Stimulated activated CD8-positive, alpha-beta memory T cell treated with anti-CD3 and anti-CD28 coated beads, Interleukin-2, amount 100 ng/mL, for 1 hour (primary cell): ENCODE measurements at places on chromosomes 16 and 17.

- DNase-seq: no peak
These were observed 304.7 kb downstream of the CA10 start for GRCh38 chr17:51853857-51854256.

DNA sequence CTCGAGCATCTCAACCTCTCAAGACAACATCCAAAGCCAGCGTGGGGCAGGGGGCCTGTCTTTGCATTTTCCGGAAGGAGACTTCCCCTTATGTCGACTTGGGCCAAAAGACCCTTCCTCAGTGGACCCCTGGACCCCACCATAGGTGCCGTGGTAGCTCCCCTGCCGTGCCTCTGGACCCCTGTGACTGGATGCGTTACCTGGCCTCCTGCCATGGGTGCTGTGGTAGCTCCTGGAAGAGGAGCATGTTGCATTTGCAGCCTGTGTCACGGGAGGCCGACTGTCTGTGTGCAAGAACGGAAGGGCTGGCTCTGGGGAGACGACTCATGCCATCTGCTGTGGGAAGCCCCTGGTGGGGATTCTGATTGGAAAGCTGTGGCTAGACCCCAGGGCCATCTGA is 130.1 kb downstream of the FOXL1 start:
- no peak for DNase-seq

GRCh38 chr16:73043828-73044467 is 4.0 kb downstream of the ZFHX3 start:
- no peak for DNase-seq

DNA sequence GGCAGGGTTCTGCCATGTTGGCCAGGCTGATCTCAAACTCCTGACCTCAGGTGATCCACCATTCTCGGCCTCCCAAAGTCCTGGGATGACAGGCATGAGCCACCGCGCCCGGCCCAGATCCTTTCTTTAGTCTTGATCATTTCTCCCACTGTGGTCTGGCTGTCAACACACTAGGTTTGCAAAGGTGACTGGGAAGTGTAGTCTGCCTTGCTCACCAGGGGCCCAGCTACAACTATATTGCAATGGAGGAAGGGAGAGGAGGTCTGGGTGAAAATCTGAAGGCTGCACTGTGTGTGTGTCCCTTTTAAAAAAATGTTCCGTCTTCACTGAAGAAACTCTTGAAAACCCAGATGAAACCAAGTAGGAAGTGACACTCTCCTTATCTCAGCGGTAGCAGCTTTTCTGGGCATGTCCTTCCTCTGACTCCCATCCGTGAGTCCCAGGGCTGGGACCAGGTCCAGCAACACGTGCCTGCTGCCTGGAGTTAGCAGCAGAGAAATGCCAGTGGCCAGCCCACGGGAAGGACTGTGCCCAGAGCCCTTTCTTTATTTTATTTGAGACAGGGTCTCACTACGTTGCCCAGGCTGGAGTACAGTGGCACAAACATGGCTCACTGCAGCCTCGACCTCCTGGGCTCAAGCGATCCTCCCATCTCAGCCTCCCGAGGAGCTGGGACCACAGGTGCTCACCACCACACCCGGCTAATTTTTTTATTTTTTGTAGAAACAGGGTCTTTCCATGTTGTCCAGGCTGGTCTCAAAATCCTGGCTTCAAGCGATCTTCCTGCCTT is 17.8 kb upstream of the KIF19 start:
- DNase-seq: no peak

- DNase-seq: no peak
These were observed 371.2 kb downstream of the NPIPA8 start for GRCh38 chr16:17965133-17965900.

- DNase-seq: no peak
These were observed 56.5 kb downstream of the RNF213 start for GRCh38 chr17:80316927-80317705.

DNA sequence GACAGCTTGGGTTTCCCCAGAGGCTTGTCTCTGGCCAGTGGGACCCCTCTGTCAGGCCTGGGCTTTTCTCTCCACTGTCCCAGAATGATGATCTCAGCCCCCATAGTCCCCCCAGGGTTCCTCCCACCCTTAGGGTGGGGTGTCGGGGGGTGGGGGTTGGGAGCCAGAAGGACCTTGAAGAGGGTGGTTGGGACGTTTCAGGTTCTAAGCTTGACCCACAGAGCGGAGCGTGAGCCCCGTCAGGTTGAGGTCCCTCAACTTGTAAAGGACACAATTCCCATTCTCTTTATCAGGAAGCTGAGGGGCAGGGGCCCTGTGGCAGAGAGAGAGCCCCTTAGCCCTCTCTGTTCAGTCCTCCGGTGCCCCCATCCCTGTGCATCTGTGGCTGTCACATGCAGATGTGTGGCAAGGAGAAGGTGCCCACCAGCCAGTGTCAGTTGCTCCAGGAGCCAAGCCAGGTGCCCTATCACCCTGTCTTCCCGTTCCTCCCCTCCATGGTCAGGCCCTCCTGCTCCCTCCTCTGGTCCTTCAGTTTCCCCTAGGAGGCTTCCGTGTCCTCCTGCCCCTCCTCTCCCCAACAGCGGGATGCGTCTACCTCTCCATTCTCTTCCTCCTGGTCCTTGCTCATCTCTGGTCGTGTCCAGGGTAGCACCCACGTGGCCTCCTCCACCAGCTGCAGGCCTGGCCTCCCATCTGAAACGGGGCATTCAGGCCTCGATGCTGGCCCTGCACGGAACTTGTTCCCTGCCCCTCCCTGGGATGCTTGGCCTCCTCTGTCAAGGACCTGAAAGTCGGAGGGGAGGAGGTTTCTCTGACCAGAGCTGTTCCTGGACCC is 1.5 kb upstream of the NTN3 start:
- DNase-seq: no peak

DNA sequence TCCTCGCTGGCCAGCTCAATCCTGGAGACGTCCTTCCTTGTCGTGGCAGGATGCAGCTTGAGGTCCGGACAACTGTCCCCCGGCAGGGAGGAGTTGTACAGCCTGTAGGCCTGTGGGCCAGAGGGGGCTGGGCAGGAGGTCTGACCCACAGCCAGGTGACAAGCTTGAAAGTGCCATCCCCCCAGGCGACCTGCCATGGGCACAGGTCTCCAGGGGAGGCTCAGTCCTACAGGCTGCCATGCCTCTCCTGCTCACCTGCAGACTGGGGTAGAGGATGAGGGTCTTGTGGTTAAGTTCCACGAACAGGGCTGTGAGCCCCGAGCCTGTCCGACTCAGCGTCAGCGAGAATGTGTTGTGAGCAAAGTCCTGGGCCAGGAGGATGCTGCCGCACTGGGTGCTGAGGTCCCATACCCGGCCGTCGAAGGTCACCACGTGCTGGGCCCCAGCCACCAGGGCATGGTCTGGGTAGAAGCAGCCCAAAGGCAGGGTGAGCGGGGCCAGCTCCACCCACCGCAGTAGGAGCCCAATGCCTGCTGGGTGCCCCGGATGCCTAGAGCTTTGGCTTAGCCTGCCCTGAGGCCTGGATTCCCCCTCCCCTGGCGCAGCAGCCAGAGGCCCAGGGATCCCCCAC is 39.8 kb downstream of the RMI2 start:
- DNase-seq: no peak

GRCh38 chr17:10613775-10614513 is 43.2 kb downstream of the MYH3 start:
- no peak for DNase-seq

DNA sequence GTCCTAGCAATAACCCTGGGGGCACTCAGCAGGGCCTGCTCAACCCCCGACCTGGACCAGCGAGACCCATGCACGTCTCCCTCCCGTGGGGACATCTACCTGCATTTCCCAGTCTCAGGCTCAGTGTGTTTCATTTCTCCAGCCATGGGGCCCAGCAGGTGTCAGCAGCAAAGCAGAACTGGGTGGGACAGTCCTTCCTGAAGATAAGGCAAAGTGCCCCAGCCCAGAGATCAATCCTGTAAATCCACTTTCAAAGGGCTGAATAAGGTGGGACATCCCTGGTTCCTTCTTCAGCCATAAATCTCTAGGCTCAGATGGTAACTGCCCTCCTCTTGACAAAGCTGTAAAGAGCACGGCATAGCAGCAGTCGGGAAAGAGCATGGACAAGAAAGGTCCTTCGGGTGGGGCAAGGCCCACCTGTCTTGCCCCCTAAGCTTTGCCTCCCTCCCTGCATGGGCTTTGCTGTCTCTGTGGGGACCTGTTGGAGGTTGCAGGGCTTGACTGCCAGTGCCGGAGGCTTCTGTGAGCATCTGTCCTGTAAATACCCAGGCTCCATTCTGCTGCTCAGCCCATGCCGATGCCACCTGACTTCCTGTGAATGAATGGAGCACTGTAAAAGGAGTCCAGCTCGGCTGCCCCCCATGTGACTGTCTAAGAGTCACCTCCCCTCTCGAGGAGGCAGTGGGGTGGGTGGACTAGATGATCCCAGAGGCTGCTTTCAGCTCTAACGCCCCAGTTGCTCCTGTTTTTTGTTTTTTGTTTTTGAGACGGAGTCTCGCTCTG is 84.8 kb upstream of the TBC1D3K start:
- DNase-seq: no peak

GRCh38 chr16:87185308-87185707 is 131.9 kb downstream of the C16orf95 start:
- DNase-seq: no peak

GRCh38 chr17:57898487-57899311 is 48.9 kb upstream of the MRPS23 start:
- no peak for DNase-seq

- DNase-seq: no peak
These were observed 5.5 kb downstream of the MRPL28 start for GRCh38 chr16:364595-365491.

GRCh38 chr16:79740252-79740651 is 139.7 kb upstream of the MAF start:
- no peak for DNase-seq

GRCh38 chr17:42522798-42523278 is 13.2 kb upstream of the NAGLU start:
- DNase-seq: no peak

DNA sequence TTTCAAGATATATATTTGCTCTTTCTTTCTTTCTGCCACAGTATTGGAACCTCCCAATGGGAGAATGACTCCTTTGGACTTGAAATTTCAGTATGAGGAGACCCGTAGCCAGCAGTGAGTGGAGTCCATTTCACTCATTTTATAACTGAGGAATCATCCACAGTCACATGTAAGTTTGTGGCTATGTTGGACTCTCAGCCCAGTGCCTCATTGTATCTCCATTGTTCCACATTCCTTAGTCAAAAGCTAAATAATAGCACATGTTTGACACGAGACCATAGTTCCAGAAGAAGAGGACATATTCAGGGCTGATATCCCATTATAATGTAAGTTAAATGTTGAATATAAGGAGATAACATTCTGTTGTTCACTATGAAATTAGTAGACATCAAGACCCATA is 12.7 kb upstream of the SPAG9 start:
- no peak for DNase-seq

DNA sequence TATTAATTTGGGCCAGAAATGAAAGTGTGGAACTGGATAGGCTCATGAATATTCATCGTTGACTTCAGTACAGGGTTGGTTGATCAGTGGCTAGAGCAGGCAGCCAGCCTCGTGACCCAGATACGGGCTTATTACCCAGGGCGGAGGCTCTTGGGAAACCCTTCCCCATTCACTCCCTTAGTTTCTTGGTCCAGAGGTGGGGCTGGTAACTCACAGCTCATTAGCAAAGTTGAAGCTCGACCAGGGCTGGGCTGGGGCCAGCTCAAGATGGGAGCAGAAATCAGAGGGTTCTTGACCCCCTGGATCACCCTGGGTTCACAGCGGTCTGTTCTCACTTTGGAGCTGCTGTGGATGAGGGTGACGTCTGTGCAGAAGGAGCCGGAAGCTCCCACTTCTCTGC is 44.6 kb upstream of the GSE1 start:
- DNase-seq: no peak

DNA sequence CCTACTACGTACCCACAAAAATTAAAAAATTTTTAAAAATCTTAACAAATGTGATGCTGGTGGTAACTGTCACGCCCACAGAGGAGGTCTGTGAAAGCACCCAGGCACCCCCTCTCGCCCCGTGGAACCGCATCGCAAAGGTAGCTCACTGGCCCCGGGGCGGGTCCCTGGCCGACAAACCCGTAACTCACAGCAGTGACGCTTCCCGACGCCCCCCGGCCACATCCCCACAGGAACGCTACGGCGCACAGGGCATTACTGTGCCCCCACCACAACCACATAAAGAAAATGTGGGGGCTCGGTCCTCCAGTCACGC is 366 bp downstream of the ANKS3 start:
- no peak for DNase-seq

DNA sequence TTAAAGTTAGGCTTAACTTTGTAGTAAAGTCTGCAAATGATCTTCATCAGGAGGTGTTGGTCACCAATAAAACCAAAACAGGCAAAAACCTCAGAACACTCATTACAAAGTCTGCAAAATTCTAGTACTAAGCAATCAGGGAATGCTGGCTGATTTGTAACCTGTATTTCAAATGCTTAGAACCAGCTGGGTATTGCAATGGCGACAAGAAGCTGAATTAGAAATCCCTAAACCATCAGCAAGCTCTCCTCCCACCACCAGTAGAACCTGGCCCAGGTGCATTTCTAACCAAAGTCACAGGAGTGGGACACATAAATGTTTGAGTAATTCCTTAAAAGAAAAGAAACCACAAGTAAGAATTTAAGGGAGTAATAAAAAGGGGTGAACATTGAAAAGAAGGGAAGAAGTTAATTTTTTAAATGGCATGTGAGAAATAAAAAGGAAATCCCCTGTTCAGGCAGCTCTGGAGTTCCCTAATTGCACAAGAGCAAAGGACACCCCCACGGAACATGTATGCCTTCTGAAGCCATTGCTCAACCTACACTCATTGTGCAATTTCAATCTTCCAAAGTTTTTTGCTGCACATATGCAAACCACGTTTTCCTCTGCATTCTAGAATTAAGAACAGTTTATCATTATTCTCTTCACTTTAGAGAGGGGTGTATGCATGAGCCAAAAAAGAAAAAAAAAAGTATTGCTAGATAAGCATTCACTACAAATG is 102.9 kb downstream of the HIC1 start:
- no peak for DNase-seq

DNA sequence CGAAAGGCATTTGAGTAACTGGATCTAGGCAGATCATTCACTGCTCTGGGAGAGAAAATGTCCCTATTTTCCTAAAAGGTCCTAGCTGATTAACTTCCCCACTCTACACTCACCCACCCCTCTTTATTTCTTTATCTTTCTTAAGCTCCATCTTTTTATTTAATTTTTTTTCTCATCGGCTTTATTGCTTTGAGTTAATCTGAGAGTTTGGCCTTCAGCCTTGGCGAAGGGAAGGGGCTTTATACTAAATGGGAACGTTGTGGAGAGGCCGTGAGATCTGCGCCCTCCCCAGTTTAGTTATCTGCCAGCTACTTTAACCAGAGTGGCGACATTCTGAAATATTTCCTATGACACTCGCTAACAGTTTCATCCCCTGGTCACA is 882 bp upstream of the TOX3 start:
- no peak for DNase-seq
